ENCODE measurements at places on chromosomes 11 and 22.

- no peak for DNase-seq
Observed at GRCh38 chr22:22556995-22557925, 1.8 kb downstream of the PRAME start.

DNA sequence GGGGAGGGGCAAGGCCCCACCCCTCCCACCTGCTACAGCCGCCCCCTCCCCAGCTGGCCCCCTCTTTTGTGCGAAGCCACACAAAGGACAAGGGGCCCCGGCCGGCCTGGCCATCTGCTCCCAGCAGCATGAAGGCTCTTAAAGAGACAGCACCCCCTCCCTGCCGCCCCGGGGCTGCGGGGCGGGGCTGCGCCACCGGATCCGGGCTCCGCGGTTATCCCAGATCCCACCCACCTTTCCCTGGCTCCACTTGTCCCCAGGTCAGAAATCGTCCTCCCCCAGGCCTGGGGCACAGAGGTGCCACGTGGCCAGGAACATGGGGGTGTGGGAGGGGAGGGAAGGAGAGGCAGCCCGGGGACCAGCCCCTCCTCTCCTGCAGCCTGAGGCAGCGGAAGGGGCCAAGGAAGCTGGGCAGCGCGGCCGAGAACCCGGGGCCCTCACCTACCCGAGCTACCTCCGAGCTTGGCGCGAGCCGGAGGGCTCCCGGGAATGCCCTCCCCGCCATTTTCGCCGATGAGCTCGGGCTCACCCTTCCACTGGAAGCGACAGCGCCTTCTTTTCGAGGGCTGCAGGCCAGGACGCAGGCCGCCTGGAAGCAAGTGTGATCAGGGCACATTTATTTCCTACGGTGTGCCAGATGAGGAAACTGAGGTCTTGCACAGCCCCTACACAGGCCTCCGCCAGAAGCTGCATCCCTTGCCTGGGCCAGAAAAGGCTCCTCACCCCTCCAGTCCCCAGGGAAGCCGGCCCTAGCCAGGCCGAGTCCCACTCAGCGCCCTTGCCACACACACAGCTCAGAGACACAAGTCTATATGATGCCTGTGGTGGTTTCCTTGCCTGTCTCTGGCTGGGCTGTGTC is 2.5 kb upstream of the RCOR2 start:
- DNase-seq, result peak; percentile 85

- no peak for DNase-seq
Observed at GRCh38 chr11:96317985-96318384, 25.0 kb downstream of the MAML2 start.

DNA sequence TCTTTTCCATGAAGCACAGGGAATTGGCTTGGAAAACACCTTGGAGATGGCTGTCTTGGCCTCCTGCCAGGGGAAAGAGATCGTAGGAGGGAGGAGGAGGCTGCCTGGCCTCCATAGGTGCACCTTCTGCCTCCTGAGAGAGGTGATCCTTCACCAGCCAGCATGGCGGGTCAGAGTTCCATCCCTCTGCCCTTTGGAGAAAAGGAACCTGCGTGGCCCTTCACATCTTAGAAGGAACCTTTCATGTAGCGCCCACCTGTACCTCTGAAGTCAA is 58.2 kb upstream of the DRD2 start:
- DNase-seq, result no peak

GRCh38 chr11:29319210-29319609 is 697.6 kb downstream of the KCNA4 start:
- no peak for DNase-seq

- no peak for DNase-seq
Observed at GRCh38 chr22:34427436-34427835, 507.2 kb upstream of the LARGE1 start.

DNA sequence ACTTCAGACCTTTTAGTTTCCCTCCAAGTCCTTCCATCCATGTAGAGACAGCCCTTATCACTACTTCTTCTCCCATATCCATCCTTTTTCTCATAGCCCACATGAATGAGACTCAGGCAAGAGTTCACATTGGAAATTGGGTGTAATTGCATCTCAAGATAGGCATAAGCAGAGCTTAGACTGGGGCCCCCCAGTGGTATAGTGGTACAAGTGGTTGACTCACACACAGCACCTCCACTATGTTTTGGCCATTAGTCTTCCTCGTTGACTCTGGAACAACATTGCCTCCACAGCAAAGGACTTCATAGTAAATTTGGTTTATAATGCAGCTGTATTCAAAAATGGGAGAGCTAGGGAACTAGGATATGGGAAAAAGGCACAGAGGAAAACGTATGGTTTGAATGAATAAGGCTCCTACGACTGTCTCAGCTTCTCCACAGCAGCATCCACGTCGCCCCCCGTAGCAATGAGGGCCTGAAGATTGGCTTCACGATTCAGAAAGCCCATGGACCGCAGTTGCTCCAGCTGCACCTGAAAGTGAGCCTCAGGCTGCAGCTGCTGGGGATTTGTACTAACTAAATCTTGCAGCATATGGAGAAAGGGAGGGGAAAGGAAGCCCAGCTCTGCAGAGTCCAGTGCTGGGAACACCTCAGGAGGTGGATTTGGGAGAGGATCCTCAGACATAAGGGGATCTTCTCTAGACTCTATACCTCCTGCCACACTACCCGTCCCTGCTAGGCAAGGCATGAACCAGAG is 2.4 kb downstream of the UBQLN3 start:
- DNase-seq, result no peak

GRCh38 chr11:34360046-34360445 is 2.2 kb upstream of the ABTB2 start:
- no peak for DNase-seq

GRCh38 chr22:39960791-39961746 is 872 bp downstream of the TMA7B start:
- DNase-seq, result peak; percentile 27

- DNase-seq, result no peak
Observed at GRCh38 chr11:110174645-110175310, 81.6 kb downstream of the ZC3H12C start.

GRCh38 chr11:65084598-65085375 is 765 bp downstream of the ZFPL1 start:
- DNase-seq, result no peak

GRCh38 chr11:110447897-110448745 is 18.4 kb downstream of the FDX1 start:
- DNase-seq, result no peak

- DNase-seq, result no peak
Observed at GRCh38 chr22:49598338-49598737, 229.3 kb downstream of the BRD1 start.

- no peak for DNase-seq
Observed at GRCh38 chr11:87033561-87033960, 4.2 kb upstream of the TMEM135 start.

DNA sequence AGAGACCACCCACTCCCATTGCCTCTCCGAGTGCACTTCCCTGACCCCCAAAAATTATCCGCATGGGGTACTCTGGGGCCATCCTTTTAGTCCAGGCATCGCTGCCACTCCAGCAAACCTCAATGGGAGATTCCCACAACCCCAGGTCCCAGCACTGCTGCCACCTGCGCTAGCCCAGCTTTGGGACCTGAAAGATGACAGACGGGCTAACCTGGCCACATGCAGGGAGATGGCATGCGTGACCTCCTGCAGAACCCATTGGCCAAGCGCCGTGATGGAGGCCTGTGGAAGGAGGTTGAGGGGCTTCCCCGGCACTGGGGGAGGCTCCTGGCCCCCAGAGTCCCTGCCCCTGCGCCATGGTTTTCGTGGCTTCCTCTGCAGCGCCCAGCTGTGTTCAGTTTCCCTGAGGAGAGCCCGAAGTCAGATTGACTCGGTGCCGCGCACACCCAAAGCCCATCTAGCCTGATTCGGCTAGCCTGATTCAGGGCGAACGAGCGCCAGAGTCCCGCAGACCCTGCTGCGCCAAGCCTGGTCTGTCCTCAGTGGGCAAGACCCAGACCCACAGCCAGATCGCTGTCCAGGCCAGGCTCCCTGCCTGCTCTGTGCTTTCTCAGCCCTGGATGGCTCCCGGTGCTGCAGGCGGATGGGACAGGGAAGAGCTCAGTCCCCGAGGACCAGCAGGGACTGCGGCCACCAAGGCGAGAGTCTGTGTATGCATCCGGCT is 751 bp upstream of the WNT7B start:
- DNase-seq, result no peak

DNA sequence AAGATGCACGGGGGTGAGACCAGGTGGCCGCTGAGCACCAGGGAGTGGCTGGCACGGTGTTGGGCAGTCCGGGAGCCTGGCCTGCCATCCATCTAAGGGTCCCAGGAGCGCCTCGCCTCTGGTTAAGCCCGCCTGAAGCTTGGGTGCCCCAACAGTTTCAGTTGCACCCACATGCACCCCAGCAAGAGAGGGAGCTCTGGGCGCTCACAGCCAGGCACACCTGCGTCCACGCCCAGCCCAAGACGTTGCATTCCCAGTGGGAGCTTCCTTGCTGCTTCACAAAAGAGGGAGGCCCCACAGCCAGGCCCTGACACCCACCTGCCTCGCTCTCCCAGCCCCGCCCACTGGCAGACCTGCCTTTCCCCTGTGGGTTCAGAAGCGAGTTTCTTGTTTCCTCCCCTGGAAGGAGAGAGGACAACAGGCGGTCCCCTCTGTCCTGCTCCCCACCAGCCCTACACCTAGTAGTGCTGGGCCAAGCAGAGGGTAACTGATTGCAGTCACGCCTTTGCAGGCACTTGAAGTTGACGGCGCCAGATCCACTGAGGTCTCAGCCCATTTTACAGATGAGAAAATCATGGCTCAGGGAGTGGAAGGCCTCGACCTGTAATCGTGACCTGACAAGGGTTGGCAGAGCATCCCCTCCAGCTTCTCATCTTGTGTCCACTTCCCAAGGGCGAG is 35.4 kb downstream of the OSBPL5 start:
- DNase-seq, result no peak

DNA sequence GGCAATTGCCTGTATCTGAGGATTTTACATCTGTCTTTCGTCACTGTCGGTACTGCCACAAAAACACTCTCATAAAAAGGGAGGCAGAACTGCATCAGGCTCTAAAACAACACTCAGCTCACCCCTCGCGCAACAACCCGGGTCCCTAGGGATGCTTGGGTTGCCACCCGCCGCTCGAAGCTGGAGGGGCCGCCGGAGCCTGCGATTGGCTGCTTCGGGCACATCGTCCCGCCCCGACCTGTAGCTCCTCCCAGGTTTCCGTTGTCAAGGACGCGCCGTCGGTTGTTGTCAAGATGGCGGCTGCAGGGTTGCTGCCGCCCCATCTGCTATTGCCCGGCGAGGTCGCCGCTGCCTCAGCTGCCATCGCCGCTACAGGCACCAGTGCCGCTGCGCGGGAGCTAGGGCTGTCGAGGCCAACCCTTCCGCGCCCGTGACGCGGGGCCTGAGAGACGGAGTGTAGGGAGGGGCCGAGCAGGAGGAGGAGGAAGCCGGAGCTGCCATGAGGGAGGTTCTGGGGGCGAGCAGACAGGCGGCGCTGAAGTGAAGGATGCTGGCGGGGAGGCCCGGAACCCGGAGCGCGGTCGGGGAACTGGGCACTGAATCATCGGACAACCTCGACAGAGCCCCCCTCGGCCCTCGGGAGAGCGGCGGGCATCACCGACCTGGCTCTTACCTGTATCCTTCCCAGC is at the start of gene CEP126:
Gene CEP126 (plus strand): TSS at position 273 of the 689 bp plus-strand sequence. CDS start 275 bp downstream, at position 548.
- DNase-seq, result peak; percentile 98

DNA sequence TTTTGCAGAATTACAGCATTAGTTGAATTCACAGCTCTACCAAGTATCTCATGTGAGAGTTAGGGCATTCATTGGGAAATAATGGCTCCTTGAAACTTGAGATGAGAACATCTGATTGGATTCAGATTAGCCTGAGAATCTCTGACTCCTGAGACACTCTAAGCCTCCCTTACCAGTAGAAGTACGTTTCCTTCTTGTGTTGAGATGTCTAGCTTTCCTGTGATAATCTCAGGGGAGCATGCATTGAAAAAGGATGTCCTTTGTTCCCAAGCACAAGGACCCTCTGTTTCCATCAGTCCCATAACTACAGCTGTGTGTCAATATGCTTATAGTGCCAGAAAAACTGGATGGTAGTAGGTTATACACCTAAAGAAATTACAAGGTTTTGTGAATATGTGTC is 35.2 kb upstream of the RDX start:
- no peak for DNase-seq

GRCh38 chr11:132310390-132311375 is 940.3 kb downstream of the NTM start:
- no peak for DNase-seq

DNA sequence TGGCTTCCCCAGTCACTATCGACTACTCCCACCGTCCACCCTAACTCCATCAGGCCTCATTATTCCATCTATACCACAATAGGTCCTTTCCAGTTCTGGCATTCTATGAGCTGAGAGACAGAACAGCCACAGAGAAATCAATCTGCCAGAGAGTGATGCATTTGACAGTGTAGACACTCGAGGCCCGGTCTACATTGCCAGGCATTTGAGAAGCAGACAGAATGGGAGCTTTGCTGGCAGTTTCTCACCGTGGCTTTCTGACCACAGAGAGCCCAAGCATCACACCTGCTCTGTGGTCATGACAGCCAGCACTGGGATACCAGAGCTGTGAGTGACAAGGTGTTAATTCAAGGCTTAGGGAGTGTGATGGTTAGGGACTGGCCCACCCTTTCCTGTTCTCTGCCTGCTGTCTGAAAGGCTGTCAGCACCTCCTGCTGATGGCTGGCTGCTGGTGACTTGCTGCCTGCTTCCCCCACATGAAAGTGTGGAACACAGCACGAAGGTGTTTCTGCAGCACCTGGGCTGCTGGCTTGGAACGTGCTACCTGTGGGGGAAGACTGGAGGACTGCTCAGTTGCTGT is 137.8 kb downstream of the KIRREL3 start:
- no peak for DNase-seq

- DNase-seq, result no peak
Observed at GRCh38 chr11:87523276-87523675, 485.5 kb downstream of the TMEM135 start.

DNA sequence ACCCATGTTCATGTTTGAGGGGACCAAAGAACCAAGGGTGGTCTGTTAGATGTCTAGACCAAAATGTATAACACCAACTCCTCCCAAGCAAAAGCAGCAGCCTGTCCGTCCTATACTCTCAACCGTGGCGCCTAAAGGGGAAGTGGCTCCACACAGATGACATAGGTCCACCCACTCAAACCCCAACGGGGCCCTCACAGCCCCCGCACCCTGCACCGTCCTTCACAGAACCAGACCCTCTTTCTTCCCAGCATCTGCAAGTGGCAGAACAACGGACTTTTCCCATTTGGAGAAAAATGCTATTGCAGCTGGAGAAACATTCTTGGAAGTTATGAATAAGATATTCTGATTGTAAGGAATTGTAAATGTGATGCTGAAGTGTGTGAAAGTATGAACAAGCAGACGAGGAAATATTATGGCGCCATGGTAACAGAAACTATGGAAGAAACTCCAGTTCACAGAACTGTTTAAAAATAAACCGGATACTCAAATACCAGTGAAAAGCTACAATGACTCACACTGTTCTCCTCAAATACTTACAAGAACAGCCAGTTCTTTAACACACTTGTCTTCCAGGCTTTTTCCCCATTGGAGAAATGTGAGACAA is 76.5 kb upstream of the ARFGAP3 start:
- DNase-seq, result peak; percentile 70

GRCh38 chr11:2664376-2664775 is 35.4 kb downstream of the KCNQ1OT1 start:
- DNase-seq, result no peak

Data from right hindlimb (tissue), 1 donor.